ENCODE measurements at places on chromosomes 6 and 20. TPM values are rescaled to one million over a fixed set of nuclear protein-coding genes. Genes with fewer than 3 reads are reported as not detected.

- DNase-seq = peak; percentile 67
Observed at GRCh38 chr6:32852844-32853540, 512 bp downstream of the TAP1 start.

GRCh38 chr20:40686434-40686882 is 2.6 kb downstream of the MAFB start:
- peak; percentile 32 for DNase-seq

DNA sequence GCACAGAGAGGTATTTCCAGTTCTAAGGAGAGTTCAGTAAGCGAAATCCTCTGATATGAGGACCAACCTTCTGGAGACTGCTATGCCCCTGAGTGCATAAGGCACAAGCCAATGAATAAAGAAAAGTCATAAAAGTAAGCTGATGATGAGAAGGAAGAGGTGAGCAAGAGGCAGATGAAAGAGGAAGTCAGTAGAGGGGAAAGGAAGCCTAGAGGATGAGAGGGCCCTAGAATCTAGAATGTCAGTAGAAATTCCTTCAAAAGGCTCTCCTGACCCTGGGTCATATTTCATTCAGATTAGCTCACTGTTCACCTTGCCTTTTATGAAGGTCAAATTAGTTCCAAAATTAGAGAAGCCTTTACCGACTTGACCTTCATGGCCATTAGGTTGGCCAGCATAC is 209.2 kb downstream of the CD83 start:
- DNase-seq = no peak

- no peak for DNase-seq
Observed at GRCh38 chr6:105618247-105618646, 215.4 kb upstream of the PREP start.

Gene BPIFB1
- polyA plus RNA-seq = not detected
